ENCODE measurements at places on chromosomes 1 and 21.

GRCh38 chr1:54812801-54813484, 11.8 kb upstream of the TTC22 start:
- no peak for DNase-seq

DNA sequence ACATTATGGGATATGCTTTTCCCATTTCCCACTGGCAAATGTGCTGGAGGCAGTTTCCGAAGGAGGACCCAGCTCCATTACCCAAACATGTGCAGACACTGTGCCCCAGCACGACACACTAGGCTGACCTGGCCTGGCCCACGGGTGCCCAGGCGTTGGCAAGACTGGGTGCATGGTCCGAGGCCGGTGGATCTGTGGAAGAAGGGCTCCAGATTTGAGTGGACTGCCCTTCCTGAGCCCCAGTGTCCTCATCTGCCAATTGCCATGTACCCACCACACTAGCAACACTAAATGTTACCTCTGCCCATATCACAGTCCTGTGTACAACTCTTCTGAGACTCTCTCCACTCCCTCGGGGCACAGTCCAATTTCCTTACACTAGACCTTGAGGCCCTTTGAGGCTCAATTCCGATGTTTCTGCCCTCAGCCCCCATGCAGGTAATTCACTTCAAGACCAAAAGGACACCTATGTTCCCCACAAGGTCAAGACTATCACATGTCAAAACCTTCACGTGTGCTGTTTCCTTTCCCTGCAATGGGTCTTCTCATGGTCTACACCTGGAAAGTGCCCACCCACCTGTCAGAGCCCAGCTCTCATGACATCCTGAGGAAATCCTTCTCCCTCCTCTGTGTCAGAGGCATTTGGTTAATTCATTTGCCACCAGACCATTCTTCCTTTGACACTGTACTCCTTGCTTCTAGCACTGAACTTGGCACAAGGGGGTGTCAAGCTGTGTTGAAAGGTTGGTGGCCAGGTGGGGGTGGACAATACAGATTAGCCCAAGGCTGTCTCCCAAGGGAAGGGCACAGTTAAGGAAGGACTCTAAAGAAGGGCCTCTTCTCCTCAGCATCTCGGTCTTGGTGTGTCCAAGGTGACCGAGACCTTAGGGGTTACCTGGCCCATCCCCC, 124.9 kb downstream of the DMRTB1 start:
- no peak for DNase-seq

DNA sequence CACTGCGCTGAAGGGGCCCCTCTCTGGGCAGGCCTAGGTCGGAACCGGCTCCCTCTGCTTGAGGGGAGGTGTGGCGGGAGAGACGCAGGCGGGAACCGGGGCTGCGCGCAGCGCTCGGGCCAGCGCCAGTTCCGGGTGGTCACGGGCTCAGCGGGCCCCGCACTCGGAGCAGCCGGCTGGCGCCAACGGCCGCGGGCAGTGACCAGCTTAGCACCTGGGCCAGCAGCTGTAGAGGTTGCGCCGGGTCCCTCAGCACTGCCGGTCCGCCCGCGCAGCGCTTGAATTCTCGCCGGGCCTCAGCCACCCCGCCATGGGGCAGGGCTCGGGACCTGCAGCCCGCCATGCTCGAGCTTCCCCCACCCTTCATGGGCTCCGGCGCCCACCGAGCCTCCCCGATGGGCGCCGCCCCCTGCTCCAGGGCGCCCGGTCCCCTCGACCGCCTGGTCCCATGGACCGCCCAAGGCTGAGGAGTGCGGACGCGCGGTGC, 254.6 kb downstream of the COL11A1 start:
- DNase-seq: no peak

DNA sequence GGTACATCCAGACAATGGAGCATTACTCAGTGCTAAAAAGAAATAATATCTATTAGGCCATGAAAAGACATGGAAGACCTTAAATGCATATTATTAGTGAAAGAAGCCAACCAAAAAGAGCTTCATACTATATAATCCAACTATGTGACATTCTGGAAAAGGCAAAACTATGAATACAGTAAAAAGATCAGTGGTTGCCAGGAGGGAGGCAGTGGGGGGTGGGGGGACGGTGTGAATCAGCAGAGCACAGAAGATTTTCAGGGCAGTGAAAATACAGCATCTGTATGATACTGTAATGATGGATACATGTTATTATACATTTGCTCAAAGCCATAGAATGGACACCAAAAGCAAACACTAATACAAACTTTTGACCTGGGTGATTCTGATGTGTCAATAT, 339.4 kb upstream of the SNX7 start:
- DNase-seq: no peak

DNA sequence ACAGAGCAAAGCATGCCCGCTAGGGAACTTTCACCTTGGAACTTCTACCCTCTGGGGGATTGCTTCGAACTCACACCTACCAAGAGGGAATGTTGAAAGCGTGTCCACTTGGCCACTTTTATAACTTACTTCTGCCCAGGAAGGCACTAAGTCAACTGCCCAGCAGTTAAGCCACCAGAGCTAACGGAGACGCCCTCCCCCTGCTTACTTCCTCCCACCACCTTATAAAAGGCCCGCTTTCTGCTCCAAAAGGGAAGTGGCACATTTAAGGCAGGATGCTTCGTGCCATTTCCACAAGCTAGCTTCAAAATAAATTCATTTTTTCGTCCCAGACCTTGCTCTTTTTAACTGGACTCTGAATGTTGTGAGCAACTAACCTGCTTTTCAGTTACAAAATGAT, 3.2 kb upstream of the AK2 start:
- DNase-seq: no peak

- DNase-seq: no peak
These were observed 14.3 kb downstream of the GPR137B start for GRCh38 chr1:236156512-236157208.

GRCh38 chr1:59100708-59101374, 196.1 kb upstream of the FGGY start:
- DNase-seq: no peak

- DNase-seq: no peak
These were observed 151.7 kb downstream of the DAB1 start for GRCh38 chr1:57272150-57272549.

- no peak for DNase-seq
These were observed 632 bp downstream of the PEX19 start for GRCh38 chr1:160284220-160284781.

All from WTC11 (cell line).